Activated CD4-positive, CD25-positive, alpha-beta regulatory T cell treated with anti-CD3 and anti-CD28 coated beads, Interleukin-2, amount 50 U/mL, for 72 hours (primary cell): ENCODE measurements at places on chromosomes 6 and 20.

GRCh38 chr20:44733341-44734069 is 12.2 kb upstream of the KCNK15 start:
- no peak for DNase-seq

DNA sequence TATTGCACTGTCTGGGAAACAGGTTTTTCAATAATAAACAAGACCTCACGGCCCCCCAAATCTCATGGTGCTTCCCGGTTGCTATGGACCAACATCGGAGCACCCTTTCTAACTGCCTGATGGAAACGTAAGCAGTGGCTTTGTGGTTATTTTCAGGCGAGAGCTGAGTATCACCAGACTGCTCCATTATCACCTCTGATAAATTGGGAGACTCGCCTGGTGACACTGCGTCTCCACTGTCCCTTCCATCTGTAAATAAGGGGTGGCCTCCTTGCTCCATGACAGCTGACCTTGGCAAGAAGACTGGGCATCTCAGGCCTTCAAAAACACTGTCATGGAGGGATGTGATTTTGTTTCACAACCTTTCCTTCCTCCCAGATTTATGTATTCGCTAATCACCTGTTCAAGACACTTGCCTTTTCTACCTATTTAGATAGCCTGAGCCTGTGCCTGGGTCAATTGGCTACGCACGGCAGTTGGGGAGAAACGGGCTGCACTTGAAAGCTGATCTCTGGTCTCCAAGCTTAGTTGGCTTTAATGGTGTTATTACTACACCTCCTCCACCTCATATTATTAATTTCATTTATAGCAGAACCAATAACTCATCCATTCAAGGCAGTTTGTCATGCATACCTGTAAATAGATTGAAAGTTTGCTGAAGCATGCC is 17.7 kb upstream of the CDH4 start:
- DNase-seq: no peak

- DNase-seq: no peak
Measured at GRCh38 chr6:35177157-35177556, 36.0 kb upstream of the TCP11 start.

DNA sequence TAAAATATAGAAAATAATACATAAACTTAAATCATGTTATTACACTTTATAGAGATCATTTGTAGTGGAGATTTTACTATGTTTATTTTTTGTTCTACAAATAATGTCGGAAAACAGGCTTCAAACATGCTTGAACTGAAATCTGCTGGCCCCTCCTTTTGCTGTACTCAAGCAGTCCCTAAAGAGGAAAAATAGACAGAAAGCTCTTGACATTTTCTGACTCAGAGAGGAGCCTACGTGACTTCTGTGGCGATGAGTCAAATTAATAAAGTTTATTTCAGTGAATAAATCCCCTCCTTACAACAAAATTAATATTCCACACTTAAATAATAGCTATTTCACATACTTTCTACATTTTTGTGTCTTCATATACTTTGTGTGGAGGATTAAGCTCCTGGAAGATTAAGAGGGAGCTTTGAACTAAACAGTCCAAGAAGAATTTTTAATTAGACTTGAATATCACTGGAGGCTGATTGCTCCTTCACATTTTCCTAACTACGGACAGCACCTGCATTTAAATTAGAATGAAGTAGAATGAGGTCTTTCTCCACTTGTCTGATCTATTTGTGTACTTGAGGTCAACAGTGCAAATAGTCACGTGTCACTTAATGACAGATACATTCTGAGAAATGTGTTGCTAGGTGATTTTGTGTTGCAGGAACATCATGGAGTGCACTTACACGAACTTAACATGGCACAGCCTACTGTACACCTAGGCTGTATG is 1.7 kb upstream of the TREM1 start:
- DNase-seq: no peak

DNA sequence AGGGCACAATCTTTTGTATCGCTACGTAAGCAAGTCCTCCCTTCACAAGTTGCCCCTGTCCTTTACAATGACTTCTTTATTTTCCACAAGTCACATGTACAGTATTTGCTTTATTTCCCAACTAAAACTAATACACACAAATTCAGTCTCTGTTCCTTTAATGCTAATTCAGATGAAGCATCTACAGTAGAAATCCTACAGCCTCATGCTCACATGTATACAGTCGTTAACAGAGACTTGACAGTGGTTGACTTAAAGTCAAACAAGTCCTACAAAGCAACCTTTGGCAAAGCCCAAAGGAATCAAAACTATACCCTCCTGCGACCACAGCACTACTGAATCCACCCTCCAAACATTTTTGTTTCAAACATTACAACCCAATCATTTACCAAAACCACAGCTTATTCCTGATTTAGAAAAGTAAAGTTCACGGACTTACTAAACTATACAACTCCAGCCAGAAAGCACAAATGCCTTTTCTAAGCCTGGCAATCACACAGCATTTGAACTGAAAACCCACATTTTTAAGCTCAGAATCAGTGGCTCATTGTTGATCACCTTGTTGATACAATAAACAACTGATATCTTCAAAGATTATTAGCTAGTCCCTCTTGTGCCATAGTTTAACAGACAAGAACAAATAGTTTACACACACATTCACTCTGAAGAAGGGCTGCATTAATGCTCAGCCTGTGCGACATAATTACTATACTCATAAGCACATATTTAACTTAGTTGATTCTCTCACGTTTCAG is 70.9 kb upstream of the NHSL1 start:
- no peak for DNase-seq

- no peak for DNase-seq
Measured at GRCh38 chr6:168123165-168123911, 44.3 kb upstream of the FRMD1 start.
